Gastrocnemius medialis (tissue), 4 donors: ENCODE measurements at places on chromosomes 16 and 17. TPM values are rescaled to one million over a fixed set of nuclear protein-coding genes. Genes with fewer than 3 reads are reported as not detected.

DNA sequence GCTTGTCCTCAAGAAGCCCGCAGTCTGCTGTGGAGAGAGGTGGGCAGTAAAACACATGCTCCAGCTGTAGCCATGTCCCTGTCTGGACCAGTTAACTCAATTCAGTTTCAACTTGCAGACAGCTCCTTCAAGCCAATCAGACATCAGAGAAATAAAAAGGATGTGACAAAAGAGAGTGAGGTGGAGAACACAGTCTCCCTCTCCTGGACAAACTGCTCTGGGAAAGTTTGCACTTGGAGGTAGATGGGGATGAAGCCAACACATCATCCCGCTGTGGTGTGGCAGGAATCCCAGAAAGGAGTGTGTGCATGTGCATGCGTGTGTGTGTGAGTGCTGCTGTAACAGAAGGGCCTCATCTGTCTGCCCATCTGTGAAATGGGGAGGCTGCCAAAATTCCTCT, 358.6 kb upstream of the ASIC2 start:
- no peak for DNase-seq
- H3K4me1 ChIP-seq: no peaks in the 10 kb centered on the region
- H3K36me3 ChIP-seq: no peaks in the 10 kb centered on the region
- H3K27me3 ChIP-seq: no peaks in the 10 kb centered on the region
- no peak overlapping the region for H3K27ac ChIP-seq

DNA sequence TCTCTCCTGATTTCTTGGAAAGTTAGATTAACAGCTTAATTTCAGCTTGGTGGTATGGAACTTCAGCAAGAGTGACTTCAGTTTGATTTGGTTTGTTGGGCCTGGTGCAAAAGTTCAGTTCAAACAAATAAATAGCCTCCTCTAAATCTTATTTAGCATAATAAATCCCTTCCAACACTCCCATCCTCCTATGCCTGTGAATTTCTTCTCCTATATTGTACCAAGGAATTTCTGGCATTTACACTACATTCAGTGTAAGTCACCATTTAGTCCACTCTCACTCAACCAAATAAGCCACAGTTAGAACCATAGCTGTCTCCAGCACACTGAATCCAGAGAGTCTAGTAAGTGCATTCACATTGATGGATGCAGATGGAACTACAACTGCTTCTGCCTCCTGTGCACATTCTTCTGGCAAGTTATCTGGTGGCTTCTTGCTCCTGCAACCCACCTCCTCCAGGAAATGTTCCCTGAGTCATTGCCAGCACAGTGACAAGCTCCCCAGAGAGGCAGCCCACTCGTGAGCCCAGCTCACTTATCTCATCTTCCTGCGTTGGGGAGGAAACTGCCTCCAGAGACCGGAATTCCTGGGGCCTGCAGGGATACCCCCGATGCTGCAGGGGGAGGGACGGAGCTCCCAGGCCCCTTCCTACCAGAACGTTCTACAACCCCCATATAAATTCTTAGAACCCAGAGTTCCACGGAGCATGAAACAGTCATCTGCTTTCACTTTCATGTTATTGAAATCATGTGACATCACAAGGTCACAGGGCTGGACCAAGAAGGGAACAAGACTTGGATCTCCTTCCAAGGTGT, 318.3 kb downstream of the PHKB start:
- no peaks in the 10 kb centered on the region for H3K36me3 ChIP-seq
- H3K27ac ChIP-seq: no peak overlapping the region
- no peaks in the 10 kb centered on the region for H3K27me3 ChIP-seq
- H3K4me3 ChIP-seq: peak overlapping the region; percentile 27
- H3K4me1 ChIP-seq: no peaks in the 10 kb centered on the region
- no peak for DNase-seq

HSD17B1 gene
- total RNA-seq: 0.33 TPM

PDK2 gene
- total RNA-seq: 335 TPM
